ENCODE measurements at places on chromosomes 1 and 21. TPM values are rescaled to one million over a fixed set of nuclear protein-coding genes. Genes with fewer than 3 reads are reported as not detected.

Gene MCOLN2
- total RNA-seq, result 2.5 TPM

GRCh38 chr1:23732363-23733224 lies 10.7 kb upstream of the ELOA start:
- no peak for DNase-seq
- no peak overlapping the region for H3K27ac ChIP-seq
- no peaks in the 10 kb centered on the region for H3K36me3 ChIP-seq

DNA sequence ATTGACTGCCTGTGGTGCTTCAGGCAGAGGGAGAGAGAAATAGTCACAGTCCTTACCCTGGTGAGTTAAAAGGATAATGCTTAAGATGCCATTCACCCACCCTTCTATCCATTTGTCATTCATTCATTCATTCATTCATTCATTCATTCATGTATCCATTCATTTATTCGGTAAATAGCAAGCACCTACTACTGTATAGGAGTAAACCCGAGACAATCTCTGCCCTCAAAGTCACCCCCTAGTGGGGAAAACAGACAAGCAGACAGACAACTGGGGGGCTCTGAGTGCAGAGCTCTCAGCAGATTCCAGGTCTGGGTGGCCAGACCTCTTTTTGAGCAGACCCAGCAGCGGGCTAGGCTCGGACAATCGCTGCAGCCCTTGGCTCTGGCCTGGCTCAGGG lies 14.1 kb upstream of the ACTL8 start:
- no peaks in the 10 kb centered on the region for H3K36me3 ChIP-seq
- no peaks in the 10 kb centered on the region for H3K4me1 ChIP-seq
- no peaks in the 10 kb centered on the region for H3K27me3 ChIP-seq
- no peak for DNase-seq
- H3K4me3 ChIP-seq, result no peak overlapping the region

DNA sequence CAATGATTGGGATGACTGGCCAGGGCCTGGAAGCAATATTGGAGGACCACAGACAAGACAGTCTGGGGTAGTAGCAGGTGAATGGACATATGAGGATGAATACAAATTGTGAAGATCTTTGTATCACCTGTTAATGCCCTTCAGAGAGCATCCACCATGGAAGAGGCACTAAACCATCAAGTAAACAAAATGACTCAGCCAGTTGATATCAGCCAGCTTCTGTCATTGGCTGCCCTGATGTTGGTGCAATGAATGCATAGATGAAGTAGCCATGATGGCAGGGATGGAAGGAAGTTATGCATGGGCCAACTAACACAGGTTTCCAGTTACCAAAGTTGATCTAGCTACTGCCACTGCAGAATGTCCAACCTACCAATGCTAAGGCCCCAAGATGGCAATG lies 16.1 kb upstream of the ERI3 start:
- no peaks in the 10 kb centered on the region for H3K36me3 ChIP-seq
- no peak for DNase-seq
- no peaks in the 10 kb centered on the region for H3K4me1 ChIP-seq
- H3K4me3 ChIP-seq, result no peak overlapping the region
- no peak overlapping the region for H3K27ac ChIP-seq
- no peaks in the 10 kb centered on the region for H3K27me3 ChIP-seq

GRCh38 chr1:204607910-204608309 lies 77.6 kb downstream of the LRRN2 start:
- H3K4me1 ChIP-seq, result no peaks in the 10 kb centered on the region
- no peak overlapping the region for H3K27ac ChIP-seq
- H3K27me3 ChIP-seq, result no peaks in the 10 kb centered on the region
- H3K36me3 ChIP-seq, result no peaks in the 10 kb centered on the region

- no peaks in the 10 kb centered on the region for H3K4me1 ChIP-seq
- no peak overlapping the region for H3K4me3 ChIP-seq
- no peak overlapping the region for H3K27ac ChIP-seq
- no peaks in the 10 kb centered on the region for H3K27me3 ChIP-seq
- DNase-seq, result no peak
Measured at GRCh38 chr1:233127157-233127556, 168.4 kb downstream of the PCNX2 start.

GRCh38 chr1:53295726-53296116 lies 32.1 kb downstream of the LRP8 start:
- peaks cover 30% of the 10 kb centered on the region for H3K4me1 ChIP-seq
- H3K4me3 ChIP-seq, result no peak overlapping the region
- H3K27ac ChIP-seq, result peak overlapping the region; percentile 80
- no peaks in the 10 kb centered on the region for H3K36me3 ChIP-seq

Gene B3GALT5
- total RNA-seq, result 6.3 TPM

Gene CYP4A11
- total RNA-seq, result not detected

- no peak overlapping the region for H3K27ac ChIP-seq
- H3K4me3 ChIP-seq, result no peak overlapping the region
- DNase-seq, result no peak
- H3K27me3 ChIP-seq, result no peaks in the 10 kb centered on the region
- peaks cover 54% of the 10 kb centered on the region for H3K4me1 ChIP-seq
- H3K36me3 ChIP-seq, result no peaks in the 10 kb centered on the region
Measured at GRCh38 chr1:39220891-39221870, 16.7 kb downstream of the MACF1 start.

DNA sequence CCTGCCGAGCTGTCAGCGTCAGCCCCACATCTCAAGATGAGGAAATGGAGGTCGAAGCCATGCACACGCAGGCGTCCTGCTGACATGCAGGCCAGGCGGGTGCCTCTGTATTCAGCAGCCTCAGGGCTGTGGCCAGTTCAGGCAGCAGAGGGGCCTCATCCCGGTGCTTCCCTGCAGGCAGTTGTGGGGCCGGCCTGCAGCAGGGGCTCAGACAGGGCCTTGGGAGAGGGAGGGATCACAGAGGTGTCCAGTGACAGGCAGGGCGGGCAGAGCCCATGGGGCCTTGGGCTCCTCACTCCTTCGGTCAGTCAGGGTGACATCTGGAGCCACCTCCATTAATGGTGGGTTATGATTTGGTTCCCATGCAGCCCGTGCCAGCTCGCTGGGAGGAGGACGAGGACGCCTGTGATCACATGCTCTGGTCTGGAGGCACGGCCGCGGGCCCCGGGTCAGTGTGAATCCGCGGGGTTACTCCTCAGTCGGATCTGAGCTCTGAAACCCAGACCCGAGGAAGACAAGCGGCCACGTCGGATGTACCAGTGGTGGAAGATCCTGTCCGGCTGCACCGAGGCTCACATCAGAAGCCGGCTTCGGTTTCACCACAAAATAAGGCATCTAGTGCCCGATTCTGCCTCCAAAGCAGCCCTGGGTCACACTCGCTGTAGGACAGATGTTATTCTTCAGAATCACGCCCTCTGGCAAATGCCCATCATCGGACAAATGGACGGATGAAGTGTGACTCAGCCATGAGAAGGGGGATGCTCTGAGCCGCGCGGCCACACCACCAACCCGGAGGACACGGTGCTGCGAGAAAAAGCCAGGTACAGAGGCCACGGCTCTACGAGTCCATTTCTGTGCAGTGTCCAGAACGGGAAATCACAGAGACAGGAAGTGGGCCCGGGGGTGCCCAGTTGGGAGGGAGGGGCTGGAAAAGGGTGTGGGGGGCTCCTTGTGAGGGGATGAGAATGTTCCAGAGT lies 33.4 kb downstream of the KRTAP10-1 start:
- H3K27me3 ChIP-seq, result no peaks in the 10 kb centered on the region
- H3K36me3 ChIP-seq, result no peaks in the 10 kb centered on the region
- H3K27ac ChIP-seq, result no peak overlapping the region
- no peak for DNase-seq
- H3K4me3 ChIP-seq, result no peak overlapping the region
- peaks cover 12% of the 10 kb centered on the region for H3K4me1 ChIP-seq

GRCh38 chr21:40049931-40050290 lies 182.7 kb downstream of the PCP4 start:
- no peak for DNase-seq
- H3K27me3 ChIP-seq, result no peaks in the 10 kb centered on the region
- H3K36me3 ChIP-seq, result no peaks in the 10 kb centered on the region
- no peak overlapping the region for H3K27ac ChIP-seq

- peaks cover 13% of the 10 kb centered on the region for H3K4me1 ChIP-seq
- H3K36me3 ChIP-seq, result no peaks in the 10 kb centered on the region
- DNase-seq, result no peak
- H3K4me3 ChIP-seq, result no peak overlapping the region
Measured at GRCh38 chr1:208497866-208498541, 253.8 kb upstream of the PLXNA2 start.

Gene TOE1
- total RNA-seq, result 15.7 TPM

- H3K36me3 ChIP-seq, result no peaks in the 10 kb centered on the region
- H3K4me1 ChIP-seq, result no peaks in the 10 kb centered on the region
Measured at GRCh38 chr1:7352364-7352763, 418.7 kb upstream of the VAMP3 start.

- H3K27ac ChIP-seq, result no peak overlapping the region
- peak; percentile 77 for DNase-seq
- no peaks in the 10 kb centered on the region for H3K36me3 ChIP-seq
- H3K4me1 ChIP-seq, result no peaks in the 10 kb centered on the region
- H3K4me3 ChIP-seq, result no peak overlapping the region
Measured at GRCh38 chr1:30801771-30802198, 44.2 kb upstream of the LAPTM5 start.

DNA sequence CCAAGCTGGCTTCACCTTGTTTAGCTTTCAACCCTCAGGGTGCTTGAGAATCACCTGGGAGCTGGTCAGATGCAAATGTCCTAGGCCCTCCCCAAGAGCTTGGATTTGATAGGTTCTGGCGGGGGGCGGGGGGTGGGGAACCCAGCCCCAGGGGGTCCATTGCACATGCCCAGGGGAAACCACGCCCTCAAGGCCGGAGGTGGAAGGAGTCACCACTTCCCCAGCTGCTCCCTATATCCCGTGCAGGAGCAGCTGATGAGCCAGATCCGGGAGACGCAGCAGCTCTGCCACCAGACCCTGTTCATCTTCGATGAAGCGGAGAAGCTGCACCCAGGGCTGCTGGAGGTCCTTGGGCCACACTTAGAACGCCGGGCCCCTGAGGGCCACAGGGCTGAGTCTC lies 5.8 kb downstream of the TOR3A start:
- H3K27me3 ChIP-seq, result no peaks in the 10 kb centered on the region
- no peak overlapping the region for H3K27ac ChIP-seq
- no peak overlapping the region for H3K4me3 ChIP-seq
- no peak for DNase-seq
- H3K36me3 ChIP-seq, result peaks cover 9% of the 10 kb centered on the region
- H3K4me1 ChIP-seq, result peaks cover 5% of the 10 kb centered on the region

Gene TDRD5
- 2.8 TPM for total RNA-seq

- peaks cover 29% of the 10 kb centered on the region for H3K4me1 ChIP-seq
- H3K27ac ChIP-seq, result peak overlapping the region; percentile 56
- H3K36me3 ChIP-seq, result no peaks in the 10 kb centered on the region
- no peak for DNase-seq
- no peak overlapping the region for H3K4me3 ChIP-seq
Measured at GRCh38 chr1:61253912-61254633, 171.7 kb downstream of the NFIA start.

Gene JAM2
- total RNA-seq, result 4.5 TPM

DNA sequence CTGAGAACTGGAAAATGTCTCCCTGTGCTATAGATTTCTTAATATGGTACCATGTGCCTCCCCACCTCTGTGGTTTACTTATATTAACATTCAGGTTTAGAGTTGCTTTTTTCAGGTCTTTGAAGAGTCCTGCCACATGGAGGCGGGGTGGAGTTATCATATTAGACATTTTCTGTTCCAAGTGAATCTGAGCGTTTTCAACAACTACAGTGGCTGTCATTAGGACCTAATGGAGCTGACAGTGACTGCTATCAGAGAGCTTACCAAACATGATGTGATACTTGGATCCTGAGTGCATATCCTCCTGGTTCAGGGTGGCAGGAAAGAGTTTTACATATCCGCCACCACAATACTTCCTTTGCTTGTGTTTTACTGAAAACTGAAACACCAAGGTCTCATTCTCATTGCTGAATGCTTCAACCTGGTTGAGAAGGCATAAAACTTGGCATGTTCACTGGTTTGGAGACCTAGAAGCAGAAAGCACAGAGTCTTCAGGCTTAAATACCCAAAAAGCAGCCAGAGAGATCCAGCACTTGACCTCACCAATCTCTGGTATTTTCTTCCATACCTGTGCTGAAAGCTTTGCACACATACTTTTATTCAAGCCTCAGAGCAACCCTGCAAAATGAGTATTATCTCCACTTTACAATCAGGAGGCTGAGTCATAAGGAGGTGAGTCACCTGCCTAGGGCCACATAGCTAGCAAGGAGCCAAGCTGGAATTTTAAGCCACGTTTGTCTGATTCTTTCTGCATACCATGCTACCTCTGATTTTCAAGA lies 47.4 kb upstream of the OSBPL9 start:
- H3K36me3 ChIP-seq, result no peaks in the 10 kb centered on the region
- DNase-seq, result peak; percentile 58
- peaks cover 7% of the 10 kb centered on the region for H3K4me1 ChIP-seq
- peak overlapping the region; percentile 52 for H3K27ac ChIP-seq
- no peak overlapping the region for H3K4me3 ChIP-seq

Gene MYCL
- 3.1 TPM for total RNA-seq

- no peaks in the 10 kb centered on the region for H3K36me3 ChIP-seq
- DNase-seq, result no peak
- no peak overlapping the region for H3K4me3 ChIP-seq
Measured at GRCh38 chr1:30855686-30856259, 52.8 kb downstream of the SDC3 start.

DNA sequence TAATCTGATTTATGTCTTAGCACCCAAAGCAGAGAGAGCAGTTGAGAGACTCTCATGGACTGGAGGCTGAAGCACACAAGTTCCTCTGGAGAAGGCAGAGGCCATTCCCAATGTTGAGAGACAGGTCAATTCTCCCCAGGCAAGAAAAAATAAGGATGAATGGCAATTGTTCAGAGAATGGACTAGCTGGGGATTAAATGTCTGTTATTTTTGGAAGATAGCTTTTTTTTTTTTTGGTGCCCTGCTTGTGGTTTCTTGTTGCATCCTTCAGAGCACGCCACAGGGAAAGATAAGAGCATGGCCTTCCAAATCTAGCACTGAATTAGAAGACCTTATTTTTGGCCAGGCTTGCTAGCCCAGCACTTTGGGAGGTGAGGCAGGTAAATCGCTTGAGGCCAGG lies 65.6 kb upstream of the ERRFI1 start:
- no peak overlapping the region for H3K4me3 ChIP-seq
- no peak overlapping the region for H3K27ac ChIP-seq
- DNase-seq, result no peak
- H3K27me3 ChIP-seq, result no peaks in the 10 kb centered on the region

GRCh38 chr21:21291883-21292569 lies 293.8 kb downstream of the NCAM2 start:
- no peak overlapping the region for H3K4me3 ChIP-seq
- no peak for DNase-seq
- H3K4me1 ChIP-seq, result no peaks in the 10 kb centered on the region
- H3K36me3 ChIP-seq, result no peaks in the 10 kb centered on the region
- H3K27me3 ChIP-seq, result no peaks in the 10 kb centered on the region

GRCh38 chr1:19628879-19629278 lies 15.2 kb upstream of the NBL1 start:
- no peak overlapping the region for H3K27ac ChIP-seq
- H3K4me1 ChIP-seq, result no peaks in the 10 kb centered on the region
- peaks cover 14% of the 10 kb centered on the region for H3K36me3 ChIP-seq
- DNase-seq, result peak; percentile 35

Gene MAP3K21
- total RNA-seq, result 8.7 TPM

Gene NOS1AP
- total RNA-seq, result 0.40 TPM
